ENCODE measurements at places on chromosomes 1 and 21.

DNA sequence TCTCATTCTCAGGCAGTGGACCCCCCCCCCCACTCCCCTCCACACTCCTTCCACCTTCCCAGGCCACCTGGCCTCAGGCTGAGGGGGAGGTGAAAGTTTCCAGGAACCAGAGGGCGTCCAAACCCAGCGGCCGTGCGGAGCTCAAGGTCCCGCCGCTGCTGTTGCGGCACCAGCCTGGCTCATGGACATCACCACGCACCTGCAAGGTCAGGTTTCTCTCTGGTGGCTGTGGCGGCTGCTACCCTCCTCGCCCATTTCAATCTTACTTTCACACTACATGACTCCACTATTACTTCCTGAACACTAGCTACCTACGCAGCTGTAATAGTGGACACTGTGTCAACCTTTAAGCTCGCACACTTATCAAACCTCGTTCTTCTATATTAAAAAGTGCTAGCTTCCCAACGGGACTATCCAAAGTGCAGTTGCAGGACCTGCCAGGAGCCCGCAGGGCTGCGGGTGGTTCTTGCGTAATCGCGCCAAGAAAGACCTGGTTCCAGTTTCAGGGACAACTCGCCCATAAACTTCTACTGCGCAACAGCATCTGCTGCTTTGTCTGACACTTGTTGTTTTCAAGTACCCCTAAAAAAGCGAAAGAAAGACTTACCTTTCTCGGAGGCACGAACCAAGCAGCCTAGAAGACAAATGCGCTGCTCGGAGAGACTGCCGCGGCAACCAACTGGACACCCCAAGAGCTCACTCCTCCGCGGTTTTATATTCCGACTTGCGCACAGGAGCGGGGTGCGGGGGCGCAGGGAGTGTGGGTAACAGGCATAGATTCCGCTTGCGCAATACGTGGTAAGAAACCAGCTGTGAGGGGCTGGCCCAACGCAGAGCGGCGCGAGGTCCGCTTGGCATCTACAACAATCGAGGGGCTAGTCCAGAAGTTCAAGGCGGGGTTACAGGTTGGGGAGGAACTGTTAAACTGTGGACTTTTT is at the start of gene DIRAS3:
DIRAS3 (minus strand) TSS at position 687 of the 938 bp plus-strand sequence. CDS start 3,330 bp downstream, outside the sequence.
- no peak for DNase-seq

- no peak for DNase-seq
Measured at GRCh38 chr1:242187816-242188215, 188.9 kb upstream of the MAP1LC3C start.

DNA sequence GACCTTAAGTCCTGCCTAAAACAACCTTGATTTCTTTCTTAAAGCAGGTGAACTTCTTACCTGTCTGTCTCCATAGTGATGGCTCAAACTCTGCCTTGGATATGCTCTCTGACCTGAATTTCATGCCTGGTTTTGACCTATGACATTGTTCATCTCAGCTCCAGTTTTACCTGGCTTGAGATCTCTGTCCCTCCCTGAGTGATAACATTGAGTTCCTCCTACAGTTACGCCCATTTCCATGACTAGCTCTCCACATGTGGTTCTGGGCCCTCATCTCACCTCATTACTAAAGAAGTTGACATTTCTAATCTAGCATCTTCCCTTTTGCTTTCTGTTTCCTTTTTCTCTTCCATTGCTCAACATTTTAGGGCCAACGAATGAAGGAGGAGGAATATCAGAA is 233.1 kb downstream of the HHIPL2 start:
- no peak for DNase-seq

- DNase-seq, result peak; percentile 12
Measured at GRCh38 chr1:243946946-243947345, 96.9 kb upstream of the AKT3 start.

DNA sequence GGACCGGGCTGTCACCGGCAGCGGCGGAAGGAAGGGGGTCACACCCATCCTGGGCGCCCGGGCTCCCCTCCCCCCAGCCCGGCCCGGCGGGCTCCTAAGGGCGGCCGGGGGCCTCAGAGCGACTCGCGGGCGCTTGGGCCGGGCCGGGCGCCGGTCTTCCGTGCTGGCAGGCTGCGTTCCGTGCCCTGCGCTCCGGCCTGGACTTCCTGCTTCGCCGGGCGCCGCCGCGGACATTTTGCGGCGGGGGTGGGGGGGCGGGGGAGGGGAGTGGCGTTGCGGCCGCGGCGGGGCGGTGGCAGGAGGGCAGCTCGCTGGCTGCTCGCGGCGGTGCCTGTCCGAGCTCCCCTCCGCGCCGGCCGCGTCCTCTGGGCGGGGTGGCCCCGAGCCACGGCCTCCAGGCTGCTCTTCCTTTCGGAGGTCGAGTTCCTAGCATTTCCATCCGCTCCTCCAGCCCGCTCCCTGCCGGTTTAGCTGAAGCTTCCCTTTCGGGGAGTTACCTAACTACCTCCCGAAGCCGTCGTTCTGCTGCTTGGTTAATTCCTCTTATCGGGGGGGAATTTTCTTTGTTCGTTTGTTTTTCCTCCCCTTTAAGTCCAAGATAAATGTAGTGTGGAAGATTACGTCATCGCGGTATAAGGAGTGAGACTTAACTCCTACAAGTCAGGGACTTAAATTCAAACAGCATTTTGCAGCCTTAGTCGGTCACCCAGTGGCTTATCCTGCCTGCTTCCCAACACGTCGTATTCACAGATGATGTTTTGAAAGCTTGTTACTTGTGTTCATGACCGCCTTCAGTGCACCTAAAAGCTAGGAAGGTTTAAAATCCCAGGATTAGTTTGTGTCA is 730 bp downstream of the CDC42 start:
- DNase-seq, result peak; percentile 65

DNA sequence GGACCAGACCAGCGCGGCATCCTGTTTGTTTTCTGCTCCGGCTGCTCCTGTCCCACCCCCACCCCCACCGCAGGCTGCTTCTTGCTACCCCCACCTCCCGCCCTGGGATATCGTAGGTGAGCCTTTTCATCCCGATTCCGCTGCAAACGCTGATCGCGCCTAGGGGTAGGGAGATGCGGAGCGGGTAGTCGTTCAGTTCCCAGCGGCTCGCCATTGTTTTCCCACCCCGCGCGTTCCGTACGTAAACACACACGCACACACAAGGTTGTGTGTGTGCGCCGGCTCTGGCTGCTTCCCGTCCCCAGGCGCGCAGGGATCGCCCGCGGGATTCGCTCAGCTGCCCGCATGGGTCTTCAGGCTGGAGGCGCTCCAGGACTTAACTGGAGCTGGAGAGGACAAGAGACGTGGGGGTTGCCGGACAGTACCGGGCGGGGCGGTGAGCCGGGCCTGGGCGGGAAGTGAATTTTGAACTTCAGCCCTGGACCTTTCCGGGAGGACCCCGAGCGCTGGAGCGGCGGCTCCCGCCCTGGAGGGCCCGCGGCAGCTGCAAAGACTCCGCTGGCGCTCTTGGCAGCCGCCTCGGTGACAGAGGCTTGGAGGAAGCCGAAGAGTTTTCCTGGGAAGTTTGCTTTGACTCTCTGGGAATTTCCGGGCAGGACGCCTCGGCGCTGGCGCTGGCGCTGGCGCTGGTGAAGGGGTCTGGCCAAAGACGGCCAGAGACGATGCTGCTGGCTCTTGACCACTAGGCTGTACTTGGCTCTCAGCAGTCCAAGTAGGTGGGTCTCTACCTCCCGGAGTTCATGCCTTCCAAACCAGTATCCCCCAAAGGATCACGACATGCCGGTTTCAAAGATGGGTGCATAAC is 1.6 kb downstream of the SOX13 start:
- no peak for DNase-seq

DNA sequence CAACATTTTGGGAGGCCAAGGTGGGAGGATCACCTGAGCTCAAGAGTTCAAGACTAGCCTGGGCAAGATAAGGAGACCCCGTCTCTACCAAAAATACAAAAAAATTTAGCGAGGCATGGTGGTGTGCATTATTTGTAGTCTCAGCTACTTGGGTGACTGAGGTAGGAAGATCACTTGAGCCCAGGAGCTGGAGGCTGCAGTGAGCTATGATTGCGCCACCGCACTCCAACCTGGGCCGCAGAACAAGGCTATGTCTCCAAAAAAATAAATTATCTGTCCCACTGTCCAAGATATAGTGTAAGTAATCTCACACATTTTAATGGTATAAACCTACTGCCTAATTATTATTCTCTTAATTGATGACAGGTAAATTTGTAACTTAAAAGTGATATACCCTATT is 12.8 kb downstream of the ARID4B start:
- DNase-seq, result no peak

GRCh38 chr1:210731193-210731592 is 402.5 kb downstream of the HHAT start:
- no peak for DNase-seq

- no peak for DNase-seq
Measured at GRCh38 chr1:10945991-10946509, 66.4 kb upstream of the TARDBP start.
